ENCODE measurements at places on chromosomes 5 and 9.

- DNase-seq = no peak
These were observed 2.9 kb downstream of the BICD2 start for GRCh38 chr9:92761686-92762085.

DNA sequence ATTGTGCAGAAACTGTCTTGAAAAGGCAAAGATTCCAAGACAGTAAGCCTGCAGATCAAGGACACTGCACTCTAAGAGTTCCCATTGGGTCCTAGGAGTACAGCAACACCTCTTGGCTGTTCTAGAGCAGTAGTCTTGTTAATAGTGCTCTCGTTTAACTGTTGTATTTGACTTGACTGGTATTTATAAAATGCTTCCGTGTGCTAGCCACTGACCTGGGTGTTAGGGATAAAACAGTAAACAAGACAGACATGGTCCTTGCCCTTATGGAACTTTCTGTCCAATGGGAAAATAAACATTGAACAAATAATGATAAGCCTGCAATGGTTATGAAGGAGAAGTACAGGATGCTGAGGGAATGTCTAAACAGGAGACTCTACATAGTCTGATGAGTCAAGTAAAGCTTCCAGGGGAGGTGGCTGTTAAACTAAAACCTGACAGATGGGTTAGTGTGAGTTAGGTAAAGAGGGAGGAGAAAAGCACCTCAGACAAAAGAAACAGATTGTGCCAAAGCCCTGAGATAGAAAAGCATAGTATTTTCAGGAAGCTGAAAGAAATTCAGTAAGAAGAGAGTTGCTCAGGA lies 33.3 kb downstream of the TDRD7 start:
- no peak for DNase-seq

DNA sequence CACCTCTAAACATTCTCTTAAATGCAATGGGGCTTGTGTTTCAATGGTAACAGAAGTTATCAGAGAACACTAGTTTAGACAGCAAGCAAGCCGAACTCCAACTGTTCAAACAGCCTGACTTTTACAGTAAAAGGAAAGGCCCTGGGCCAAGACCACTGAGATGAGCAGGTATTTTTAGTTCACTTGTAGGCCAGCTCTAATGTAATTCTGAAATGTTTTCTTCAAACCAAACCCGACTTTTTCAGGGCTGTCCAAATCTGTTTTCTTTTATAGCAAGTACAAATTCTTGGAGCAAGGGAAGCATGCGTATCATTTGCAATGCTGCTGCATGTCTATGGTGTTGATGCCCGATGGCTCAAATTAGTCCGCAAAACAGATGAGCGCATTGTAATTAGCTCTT lies 192.9 kb downstream of the SLF1 start:
- no peak for DNase-seq

DNA sequence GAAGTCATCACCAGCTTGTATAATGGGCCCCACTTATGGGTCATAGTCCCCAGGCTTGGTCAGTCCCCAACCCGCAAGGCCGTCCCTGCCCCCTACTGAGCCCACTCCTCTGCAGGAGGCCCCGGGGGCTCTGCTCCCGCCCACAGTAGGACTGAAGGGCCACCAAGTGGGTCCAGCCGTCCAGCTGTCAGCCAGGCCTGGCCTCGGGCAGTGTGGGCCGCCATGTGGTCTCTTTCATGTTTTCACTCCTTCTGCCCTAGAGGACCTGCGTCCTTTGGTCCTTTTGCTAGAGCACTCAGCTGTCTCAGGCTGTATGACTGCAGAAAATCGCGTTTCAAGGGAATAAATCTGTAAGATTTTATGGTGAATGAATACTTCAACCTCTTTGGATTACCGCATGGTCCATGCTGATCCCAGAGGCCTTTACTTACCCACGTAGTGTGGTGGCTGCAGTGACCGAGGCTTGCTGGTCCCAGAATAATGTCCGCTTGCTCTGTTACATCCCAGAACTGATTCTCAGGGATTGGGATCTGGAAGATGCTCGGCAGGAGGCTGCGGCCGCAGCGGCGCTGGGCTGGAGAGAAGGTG lies 105.7 kb upstream of the FAM120A start:
- no peak for DNase-seq

Data from T47D (cell line).